Stimulated activated CD4-positive, alpha-beta T cell treated with anti-CD3 and anti-CD28 coated beads, TNF-alpha, amount 100 ng/mL, for 4 hours (primary cell): ENCODE measurements at places on chromosomes 2 and 18.
A peak's percentile ranks its signal among the peaks of the same experiment; 100 is the strongest.

- DNase-seq, result no peak
These were observed 159.8 kb upstream of the CCDC68 start for GRCh38 chr18:55119016-55119415.

GRCh38 chr2:106566050-106566449 lies 78.9 kb downstream of the CD8B2 start:
- no peak for DNase-seq

DNA sequence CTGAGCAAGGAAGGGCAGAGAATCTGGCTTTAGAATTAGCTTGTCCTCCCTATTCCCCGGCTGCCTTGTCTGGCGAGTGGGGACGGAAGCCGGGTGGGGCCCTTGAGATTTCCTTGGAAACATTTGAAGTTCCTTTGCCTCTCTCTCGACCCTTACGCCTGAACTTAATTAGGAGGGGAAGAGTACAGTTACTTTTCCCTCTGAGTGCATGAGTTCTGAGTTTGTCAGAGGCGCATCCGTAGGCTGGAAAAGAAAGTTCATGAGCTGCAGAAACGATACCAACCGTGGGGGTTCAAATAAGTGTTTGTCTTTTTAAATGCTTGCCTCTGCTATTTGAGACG lies 468 bp downstream of the PIKFYVE start:
- no peak for DNase-seq

GRCh38 chr2:110716959-110717645 lies 15.3 kb upstream of the ACOXL start:
- DNase-seq, result no peak

- DNase-seq, result no peak
These were observed 88.9 kb upstream of the NRXN1 start for GRCh38 chr2:51120754-51121280.

DNA sequence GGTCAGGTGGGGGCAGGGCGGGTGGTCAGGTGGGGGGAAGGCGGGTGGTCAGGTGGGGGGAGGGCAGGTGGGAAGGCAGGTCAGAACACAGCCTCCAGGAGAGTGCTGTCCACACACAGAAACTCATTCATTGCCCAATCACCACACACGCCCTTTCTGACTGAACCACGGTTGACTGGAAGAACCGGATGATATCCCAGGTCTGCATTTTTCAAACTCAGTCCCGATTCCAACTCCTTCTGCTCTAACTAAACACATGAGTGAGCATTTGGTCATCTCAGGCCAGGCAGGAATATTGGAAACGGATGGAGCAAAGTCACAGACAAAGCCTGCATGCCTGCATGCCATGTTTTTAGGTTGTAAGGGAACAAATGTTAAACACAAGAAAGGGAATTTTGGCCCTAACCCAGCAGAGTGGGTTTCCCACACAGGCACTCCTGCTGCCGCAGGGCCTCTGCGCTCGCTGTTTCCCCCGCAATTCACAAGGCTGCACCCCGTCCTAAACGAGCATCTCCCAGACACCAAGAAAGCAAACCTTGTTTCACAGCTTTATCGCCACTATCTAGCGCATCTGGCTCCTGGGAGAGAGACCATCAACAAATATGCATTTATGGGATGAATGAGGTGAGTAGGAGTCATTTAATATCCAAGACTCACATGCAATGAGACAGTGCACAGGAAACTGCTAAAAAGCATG lies 100.1 kb downstream of the ZNF516 start:
- no peak for DNase-seq

DNA sequence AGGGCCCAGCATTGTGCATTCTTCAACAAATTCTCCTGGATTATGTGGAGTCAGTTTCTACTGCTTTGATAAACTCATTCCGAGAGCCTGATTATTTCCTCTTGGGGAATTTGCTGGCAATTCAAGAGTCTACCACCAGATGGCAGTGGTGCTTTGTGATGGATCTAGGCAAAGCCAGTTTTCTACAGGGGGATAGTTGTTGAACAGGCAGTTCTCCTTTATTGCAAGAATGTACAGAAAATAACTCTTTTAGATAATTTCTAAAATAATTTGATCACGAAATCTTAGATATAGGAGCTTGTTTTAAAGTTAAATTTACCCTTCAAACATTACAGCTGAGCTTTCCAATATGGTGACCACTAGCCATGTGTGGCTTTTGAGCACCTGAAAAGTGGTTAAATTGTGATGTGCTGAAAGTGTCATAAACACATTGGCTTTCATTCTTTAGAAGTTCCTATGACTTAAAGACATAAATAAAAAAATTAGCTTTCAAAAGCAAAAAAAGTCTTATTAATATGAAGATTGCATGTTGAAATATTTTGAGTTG lies 66.7 kb upstream of the HAAO start:
- peak; percentile 23 for DNase-seq

DNA sequence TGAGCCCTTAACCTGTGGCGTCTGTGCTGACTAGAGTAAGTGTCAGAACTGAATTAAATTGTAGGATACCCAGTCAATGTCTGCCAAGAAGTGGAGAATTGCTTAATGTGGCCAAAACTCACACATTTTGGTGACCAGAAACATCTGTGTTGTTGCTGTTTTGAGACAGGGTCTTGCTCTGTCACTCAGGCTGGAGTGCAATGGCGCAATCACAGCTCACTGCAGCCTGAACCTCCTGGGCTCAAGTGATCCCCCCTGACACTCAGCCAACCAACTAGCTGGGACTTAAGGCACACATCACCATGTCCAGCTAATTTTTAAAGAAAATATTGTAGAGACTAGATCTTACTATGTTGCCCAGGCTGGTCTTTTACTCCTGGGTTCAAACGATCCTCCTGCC lies 34.4 kb upstream of the RTN4 start:
- DNase-seq, result no peak

GRCh38 chr2:202116691-202117090 lies 43.6 kb downstream of the KIAA2012 start:
- DNase-seq, result no peak

DNA sequence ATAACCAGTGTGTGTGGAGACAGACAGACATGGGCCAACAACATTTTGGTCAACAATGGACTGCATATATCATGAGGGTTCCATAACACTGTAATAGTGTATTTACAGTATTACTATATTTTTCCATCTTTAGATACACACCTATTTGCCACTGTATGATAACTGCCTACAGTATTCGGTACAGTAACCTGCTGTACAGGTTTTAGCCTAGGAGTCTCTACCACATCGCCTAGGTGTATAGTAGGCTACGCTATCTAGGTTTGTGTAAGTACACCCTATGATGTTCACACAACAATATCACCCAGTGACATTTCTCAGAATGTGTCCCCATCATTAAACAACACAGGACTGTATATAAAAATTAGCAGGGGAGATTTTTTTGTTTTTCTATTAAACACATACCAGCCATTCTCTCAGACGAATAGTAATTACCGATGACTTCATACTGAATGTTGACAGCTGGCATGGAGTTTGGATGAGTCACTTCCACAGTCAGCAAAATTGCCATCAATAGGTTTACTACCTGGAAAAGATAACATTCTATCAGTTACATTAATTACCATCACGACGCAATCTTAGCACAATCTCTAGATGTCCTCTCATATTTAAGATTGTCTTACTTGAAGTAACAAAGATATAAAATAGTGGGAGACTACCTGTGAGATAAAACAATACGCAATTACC lies 10.8 kb downstream of the LAPTM4A start:
- DNase-seq, result no peak

GRCh38 chr2:200279857-200280256 lies 26.6 kb upstream of the SPATS2L start:
- DNase-seq, result no peak

GRCh38 chr2:135279209-135279608 lies 227.1 kb downstream of the RAB3GAP1 start:
- no peak for DNase-seq

GRCh38 chr2:54724560-54725342 lies 1.3 kb downstream of the EML6 start:
- DNase-seq, result no peak

DNA sequence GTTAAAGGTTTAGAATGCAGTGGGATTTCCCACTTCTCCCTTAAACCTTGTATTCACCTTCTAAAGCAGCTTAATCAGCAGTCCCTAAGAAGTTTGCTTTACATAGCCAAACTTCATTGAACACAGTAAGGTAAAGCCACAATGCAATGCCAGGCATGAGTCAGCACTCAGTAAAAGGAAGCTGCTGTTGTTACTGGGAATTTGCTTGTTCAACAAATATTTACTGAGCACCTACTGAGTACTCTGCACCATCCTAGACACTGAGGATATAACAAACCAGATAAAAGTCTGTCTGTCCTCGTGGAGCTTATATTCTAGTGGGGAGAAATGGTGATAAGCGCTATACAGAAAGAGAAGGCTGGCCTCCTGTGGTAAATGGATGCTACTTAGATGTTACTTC lies 162.7 kb downstream of the PKP4 start:
- DNase-seq, result no peak

DNA sequence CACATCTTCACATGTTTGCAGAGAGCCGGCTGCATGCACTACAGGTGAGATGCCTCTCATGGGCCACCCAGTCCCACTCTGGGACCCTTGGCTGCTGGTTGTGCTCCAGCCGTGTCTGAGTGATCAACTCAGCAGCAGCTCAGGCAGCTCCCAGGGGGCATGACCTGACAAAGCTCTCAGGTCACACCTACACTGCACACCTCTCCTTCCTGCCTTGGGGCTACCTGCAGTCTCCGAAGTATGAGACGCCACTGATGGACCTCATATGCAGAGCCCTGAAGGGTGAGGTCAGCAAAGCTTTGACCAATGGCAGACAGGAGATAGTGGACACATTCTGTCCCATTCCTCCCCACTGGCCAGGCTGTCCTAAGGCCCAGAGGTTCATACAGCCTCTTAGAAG lies 51.4 kb downstream of the LBH start:
- DNase-seq, result no peak

DNA sequence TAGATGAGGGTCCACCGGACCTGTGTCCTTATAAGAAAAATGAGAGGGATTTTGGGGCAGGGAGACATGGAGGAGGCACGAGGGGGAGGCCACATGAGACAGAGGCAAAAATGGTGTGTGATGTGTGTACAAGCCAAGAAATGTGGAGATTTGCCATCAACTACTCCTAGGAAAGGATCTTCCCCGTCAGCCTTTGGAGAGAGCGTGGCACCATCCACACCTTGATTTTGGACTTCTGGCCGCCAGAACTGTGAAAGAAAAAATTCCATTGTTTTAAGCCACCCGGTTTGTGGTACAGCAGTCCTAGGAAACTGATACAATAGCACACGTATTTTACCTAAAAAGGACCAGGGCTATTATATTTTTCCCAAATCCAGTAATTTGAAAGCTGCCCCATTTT lies 829.0 kb upstream of the SALL3 start:
- no peak for DNase-seq

GRCh38 chr2:132460781-132461180 lies 44.2 kb downstream of the GPR39 start:
- no peak for DNase-seq

GRCh38 chr2:122804494-122804893 lies 1049.0 kb downstream of the TSN start:
- no peak for DNase-seq

GRCh38 chr2:159177957-159178356 lies 108.5 kb downstream of the WDSUB1 start:
- no peak for DNase-seq

- no peak for DNase-seq
These were observed 269.9 kb downstream of the MYT1L start for GRCh38 chr2:2061091-2061696.

DNA sequence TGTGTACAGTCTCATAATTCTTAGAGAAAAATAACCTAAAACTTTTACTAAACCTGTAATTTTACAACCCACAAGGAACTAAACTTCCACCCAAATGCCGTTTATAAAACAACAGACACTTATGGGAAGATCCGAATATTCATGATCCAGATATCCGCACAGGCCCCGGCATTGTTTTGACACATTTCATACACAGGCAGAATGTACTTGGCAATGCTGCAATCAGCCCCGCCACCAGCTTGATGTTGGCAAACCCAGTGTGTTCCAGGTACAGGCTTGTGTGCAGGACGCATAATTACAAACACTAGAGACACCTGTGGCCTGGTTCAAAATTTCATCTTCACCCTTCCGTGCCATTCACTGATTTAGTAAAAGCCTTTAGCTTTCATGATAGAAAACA lies 393.0 kb upstream of the SALL3 start:
- DNase-seq, result no peak

GRCh38 chr2:105795575-105795934 lies 50.8 kb downstream of the NCK2 start:
- DNase-seq, result no peak

DNA sequence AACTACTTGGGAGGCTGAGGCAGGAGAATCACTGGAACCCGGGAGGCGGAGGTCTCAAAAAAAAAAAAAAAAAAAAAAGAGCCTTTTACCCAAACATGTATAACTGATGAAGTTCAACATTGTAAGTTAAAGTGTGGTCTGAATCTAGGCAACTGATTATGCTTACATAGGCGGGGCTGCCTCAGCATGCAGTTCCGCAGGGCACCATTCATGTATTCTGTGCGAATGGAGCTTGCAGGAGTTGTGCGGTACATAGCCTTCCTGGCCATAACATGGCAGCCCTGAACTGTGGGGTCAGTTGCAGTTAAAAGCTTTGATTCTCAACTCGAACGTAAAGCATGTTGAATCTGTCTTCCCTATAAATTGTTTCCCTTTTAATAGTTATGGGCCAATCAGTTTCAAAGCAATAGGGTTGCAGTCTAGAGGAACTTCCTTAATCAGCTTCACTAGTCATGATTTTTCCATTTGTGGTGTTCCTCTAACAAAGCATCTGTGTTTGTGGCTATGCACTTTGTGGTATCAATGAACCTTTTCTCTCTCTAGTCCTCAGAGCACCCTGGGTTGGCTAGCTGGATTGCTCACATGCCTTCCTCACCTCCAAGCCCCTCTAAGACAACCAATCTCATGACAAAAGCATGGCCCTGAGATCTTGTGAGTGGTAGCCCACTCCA lies 30.6 kb upstream of the CEP68 start:
- no peak for DNase-seq

DNA sequence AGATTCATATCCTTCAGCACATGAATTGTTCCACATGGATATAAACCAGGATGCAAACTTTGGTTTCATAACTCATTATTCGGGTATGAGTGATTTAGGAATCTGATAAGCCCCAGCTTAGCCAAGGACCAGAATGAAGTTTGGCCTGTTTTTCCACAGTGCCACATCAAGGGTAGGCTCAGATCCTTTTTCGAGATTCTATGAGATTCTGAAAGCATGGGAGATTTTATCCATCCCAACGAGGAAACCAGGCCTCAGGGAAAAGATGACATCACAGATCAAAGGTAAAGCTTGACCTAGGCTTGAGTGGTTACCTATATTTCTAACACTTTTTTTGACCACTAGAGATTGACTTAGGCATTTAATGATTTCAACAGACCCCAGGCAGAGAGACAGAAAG lies 590.8 kb upstream of the PKDCC start:
- no peak for DNase-seq

DNA sequence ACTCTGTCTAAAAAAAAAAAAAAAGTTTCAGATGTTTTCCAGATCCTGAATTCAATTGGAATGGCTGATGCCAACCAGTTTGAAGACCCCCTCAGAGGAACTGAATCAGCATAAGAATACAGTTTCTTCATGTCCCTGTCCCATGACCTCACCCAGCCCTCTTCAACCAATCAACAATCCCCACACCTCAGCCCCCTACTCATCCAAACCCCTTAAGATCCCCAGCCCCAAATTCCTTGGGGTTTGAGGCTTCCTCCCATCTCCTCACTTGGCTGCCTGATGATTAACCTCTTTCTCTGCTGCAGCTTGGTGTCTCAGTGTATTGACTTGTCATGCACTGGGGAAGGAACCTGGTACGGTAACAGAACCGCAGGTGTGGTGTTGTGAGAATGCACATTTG lies 97.6 kb upstream of the CABLES1 start:
- DNase-seq, result no peak

- no peak for DNase-seq
These were observed 4.2 kb downstream of the ZAP70 start for GRCh38 chr2:97717613-97717995.

- DNase-seq, result peak; percentile 32
These were observed 10.9 kb downstream of the CATIP start for GRCh38 chr2:218367415-218368149.
